ENCODE measurements at places on chromosomes 12 and 14. TPM values are rescaled to one million over a fixed set of nuclear protein-coding genes. Genes with fewer than 3 reads are reported as not detected.

Gene CIROP
- not detected for total RNA-seq

Gene CAPRIN2
- 24.7 TPM for total RNA-seq

Gene MYBPC1
- total RNA-seq: not detected

Gene HCAR1
- not detected for total RNA-seq

Gene GALNT9
- 1.5 TPM for total RNA-seq

Gene IFNG-AS1
- total RNA-seq: not detected

Gene HOXC10
- total RNA-seq: not detected

Gene ZNF140
- 17.2 TPM for total RNA-seq

Gene TAPBPL
- total RNA-seq: 8.1 TPM

Gene NEUROD4
- not detected for total RNA-seq

Gene FAM186B
- total RNA-seq: 1.4 TPM

Gene SPIC
- not detected for total RNA-seq

Gene CLEC6A
- not detected for total RNA-seq

Gene CARMIL3
- not detected for total RNA-seq

Gene OTX2
- total RNA-seq: not detected

Gene SSTR1
- 17.6 TPM for total RNA-seq

Gene ZNF385A
- 1.6 TPM for total RNA-seq
